ENCODE measurements at places on chromosomes 1 and 21.

- DNase-seq: peak; percentile 46
These were observed 426.8 kb downstream of the ADGRL2 start for GRCh38 chr1:82227306-82228095.

DNA sequence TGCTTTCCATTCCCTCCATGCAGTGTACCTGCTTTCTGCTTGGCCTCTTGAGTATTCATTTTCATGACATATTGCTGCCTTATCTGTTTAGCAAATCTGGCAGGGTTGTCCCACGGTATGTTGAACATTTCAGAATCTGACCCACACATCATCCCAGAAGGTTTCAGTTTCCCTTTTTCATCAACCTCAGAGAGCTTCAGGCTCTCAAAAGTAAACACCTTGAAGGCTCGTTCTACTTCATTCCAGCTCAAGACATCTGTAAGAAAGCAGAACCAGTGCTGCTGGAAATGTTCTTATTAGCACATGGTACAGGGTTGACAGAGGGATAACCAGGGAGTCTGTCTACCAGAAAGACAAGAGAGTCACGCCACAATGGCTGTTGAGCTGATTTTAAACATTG is 103.6 kb downstream of the SPAG17 start:
- no peak for DNase-seq

- DNase-seq: no peak
These were observed 30.0 kb downstream of the LRRC3 start for GRCh38 chr21:44485254-44485793.

DNA sequence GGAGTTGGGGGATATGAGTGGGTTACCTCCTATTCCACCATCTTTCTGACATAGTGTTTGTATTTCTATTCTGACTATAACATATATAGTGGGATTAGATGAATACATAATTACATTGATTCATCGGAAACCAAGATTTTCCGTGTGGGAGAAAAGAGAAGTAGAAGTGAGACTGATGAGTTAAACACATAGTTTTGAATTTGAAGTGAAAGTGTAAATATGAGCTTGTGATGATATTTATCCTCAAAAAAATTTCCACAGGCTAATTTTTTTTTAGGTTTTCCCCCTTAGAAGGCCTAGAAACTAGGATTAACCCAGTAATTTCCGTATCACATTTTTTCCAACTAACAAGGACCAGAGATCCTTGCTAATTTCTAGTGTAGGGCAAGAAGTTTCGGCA is 6.9 kb downstream of the CD1B start:
- no peak for DNase-seq

DNA sequence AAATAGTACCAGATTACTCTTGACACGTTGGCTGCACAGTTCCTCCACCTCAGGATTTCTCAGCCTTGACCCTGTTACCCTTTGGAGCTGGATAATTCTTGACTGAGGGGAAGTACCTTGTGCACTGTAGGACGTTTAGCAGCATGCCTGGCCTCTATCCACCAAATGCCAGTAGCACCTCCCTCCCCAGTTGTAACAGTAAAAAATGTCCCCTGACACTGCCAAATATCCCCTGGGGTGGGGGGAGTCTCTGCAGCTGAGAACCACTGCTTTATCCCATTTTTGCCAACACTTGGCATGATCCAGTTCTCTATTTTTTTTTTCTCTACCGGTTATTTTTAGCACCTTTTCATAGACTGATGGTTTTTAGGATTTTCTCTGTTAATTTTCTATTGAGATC is 34.0 kb downstream of the C1orf198 start:
- DNase-seq: no peak

DNA sequence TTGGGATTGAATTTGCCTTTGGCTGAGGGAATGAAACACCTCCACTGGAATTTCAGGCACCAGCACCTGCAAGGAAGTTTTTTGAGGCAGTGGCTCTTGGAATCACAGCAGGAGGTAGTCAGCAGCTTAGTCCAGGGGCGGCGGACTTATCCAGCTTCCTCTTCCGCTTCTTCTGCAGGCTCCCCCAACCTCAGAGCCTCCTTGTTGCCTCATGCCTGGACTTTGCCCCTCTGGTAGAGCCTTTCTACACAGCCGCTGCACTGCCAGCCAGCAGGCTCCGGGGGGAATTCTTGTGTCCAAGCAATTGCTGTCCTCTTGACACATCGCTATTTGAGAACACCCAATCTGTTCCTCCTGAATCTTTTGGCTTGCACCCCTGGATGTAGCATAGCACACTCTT is 4.4 kb upstream of the RHEX start:
- DNase-seq: peak; percentile 78
